ENCODE measurements at places on chromosomes 5 and 9. TPM values are rescaled to one million over a fixed set of nuclear protein-coding genes. Genes with fewer than 3 reads are reported as not detected.

The OR13D1 gene
- not detected for total RNA-seq

DNA sequence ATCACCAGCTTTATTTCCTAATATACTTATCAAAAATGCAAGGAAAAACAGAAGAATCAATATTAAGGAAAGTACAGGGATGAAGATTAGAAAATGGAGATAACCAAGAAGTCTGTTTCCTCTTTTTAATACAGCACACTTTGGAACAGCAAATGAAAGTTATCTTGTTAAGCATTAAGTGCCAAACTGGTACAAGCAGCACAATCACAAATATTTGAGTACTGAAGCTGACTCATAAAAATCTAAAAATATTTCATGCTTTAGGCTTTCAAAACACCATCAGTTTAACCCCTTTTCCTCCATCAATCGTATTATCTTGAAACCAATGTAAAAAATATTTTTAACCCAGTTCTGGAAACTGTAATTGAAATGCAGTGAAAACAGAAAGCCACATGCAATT is 2.7 kb downstream of the FBXW11 start:
- H3K27me3 ChIP-seq: no peaks in the 10 kb centered on the region
- H3K27ac ChIP-seq: no peak overlapping the region
- DNase-seq: no peak
- H3K36me3 ChIP-seq: peaks cover 25% of the 10 kb centered on the region

DNA sequence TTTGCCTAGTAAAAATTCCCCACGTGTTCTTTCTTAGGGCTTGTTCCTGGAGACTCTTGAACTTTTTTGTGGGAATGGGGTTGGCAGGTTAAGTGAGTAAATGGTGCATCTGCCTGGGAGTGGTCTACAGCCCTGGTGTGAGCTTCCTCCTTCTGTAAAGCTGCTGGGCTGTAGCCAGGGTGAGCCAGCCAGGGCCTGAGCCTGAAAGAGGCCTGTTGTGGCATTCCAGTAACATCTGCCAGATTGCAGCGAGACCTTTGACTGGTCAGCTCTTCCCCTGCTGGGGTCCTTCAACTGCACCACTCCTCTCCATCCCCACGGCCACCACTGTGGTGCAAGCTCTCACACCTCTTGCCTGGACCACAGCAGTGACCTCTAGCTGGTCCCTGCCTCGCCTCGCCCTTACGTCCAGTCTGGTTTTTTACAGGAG is 47.5 kb downstream of the SLC22A5 start:
- no peak for DNase-seq
- H3K4me3 ChIP-seq: no peak overlapping the region
- H3K27ac ChIP-seq: peak overlapping the region; percentile 39
- H3K4me1 ChIP-seq: peaks cover 86% of the 10 kb centered on the region

DNA sequence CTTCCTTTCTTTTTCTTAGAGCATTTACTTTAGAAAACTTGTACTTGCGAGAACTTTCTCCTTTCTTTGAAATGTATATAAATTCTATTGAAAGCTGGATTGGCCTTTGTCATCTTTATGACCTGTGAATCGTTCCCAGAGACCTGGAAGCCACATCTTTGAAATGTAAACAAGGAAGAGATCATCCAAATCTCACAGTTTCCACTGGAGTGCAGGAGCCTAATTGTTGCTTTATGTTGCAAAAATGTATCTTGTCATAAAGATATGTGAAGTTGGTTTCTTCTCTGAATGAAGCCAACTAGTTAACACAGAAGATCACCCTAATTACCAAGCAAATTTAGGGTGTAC is 1101.8 kb downstream of the TAF11L14 start:
- H3K4me1 ChIP-seq: peaks cover 17% of the 10 kb centered on the region
- peaks cover 46% of the 10 kb centered on the region for H3K36me3 ChIP-seq
- H3K27me3 ChIP-seq: no peaks in the 10 kb centered on the region
- H3K27ac ChIP-seq: no peak overlapping the region

- H3K36me3 ChIP-seq: no peaks in the 10 kb centered on the region
- no peak overlapping the region for H3K27ac ChIP-seq
- no peaks in the 10 kb centered on the region for H3K4me1 ChIP-seq
- DNase-seq: no peak
Measured at GRCh38 chr9:73565833-73566465, 414.3 kb downstream of the ANXA1 start.

Data from activated CD8-positive, alpha-beta T cell treated with anti-CD3 and anti-CD28 coated beads, Interleukin-2, amount 10 ng/mL, durations not matched to agents 7 days and 5 days (primary cell).